AG08395 (cell line): ENCODE measurements at places on chromosomes 3 and 15.

DNA sequence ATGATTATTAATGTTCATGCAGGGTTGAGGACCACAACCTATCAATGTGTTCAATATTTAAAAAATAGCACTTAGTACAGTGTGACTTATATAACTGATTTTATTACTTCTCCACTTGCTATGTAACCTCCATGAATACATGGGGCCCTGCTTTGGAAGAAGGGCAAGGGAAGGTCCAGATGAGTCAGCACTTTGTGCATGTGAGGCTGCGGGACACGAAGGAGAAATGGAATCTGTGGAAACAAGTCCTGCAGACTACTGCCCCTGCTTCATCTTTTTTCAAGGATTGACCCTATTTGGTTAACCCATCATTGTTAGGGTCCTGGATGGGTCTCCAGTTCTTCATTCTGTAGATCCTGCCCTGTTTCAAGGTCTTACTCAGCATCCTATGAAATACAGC is 1.6 kb downstream of the NXPE3 start:
- DNase-seq: peak; percentile 75

DNA sequence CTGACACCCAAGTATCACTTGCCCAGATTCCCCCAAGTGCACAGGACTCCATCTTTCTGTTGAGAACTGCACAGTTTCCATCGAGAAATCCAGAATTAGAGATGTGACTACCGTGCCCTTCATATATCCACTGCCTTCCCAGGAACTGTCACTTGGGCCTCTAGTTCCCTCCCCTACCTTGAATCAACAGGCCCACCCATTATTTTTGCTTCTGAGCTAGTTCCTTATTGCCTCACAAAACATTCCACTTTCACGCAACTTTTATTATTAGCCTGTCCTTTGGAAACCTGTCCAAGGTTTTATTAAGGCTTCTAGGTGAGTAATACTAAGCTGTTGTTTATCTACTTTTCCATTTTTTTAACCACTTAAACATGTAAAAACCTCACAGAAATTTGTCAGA is 17.1 kb upstream of the SLC30A4 start:
- DNase-seq: no peak

GRCh38 chr3:129563850-129564535 is 21.0 kb downstream of the H1-8 start:
- DNase-seq: no peak

DNA sequence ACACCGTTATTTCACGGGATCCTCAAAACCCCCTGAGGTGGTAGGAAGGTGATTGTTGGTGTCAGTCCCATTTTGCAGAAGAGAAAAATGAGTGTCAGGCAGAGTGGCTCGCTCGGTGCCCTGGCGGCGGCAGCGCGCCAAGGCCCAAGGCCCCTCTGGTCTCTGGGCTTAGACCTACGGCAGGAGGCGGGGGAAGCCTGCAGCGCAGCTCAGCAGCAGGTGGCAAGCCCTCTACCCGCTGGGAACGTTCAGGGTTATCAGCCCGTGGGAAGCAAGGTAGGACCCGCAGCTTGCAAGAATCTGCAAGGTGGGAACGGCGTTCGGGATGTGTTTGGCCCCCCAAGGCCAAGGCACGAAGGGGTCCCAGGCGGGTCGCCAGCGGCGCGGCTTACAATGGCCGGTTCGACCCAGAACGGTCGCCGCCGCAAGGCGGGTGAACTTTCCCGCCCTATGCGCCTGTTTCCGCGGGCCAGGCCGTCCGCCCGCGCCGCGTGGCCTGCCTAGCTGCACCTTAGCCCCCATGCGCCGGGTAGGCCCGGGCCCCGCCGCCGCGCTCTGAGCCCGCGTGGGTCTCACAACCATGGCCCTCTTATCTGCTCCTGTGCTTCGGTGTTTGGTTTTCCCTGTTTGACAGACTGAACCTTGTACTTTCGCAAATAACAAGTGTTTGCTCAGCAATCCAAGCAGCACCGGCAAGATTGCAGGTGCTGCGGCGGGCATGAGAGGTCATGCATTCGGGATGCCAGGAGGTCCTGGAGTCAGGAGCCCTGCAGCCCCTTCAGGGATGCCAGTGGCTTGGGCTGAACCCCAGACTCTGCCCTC is 39.7 kb downstream of the CCNL1 start:
- no peak for DNase-seq

- no peak for DNase-seq
Measured at GRCh38 chr3:195526492-195526891, 16.6 kb downstream of the PPP1R2 start.

DNA sequence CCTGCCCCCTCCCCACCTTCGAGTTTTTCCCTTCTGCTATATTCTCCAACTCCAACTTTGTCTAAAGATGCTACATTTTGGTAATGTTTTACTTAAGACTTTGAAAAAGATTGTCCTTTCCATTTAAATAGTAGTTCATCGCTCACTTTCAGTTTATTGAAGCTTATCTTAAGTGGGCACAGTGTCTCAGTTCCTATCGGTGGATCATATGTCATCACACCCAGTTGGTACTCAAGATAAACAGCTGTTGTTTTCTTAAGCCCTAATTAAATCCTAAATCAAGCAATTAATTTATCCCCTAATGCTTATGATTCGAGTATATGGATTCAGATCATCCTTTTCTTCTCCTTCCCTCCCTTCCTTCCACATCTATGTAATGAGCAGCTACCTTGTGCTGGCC is 210.7 kb downstream of the TLE3 start:
- no peak for DNase-seq

GRCh38 chr3:137693791-137694190 is 70.3 kb upstream of the SOX14 start:
- no peak for DNase-seq

GRCh38 chr15:67433495-67434099 is 87.3 kb upstream of the C15orf61 start:
- peak; percentile 80 for DNase-seq

GRCh38 chr3:160001850-160002623 is 13.4 kb downstream of the IL12A start:
- DNase-seq: no peak

- DNase-seq: no peak
Measured at GRCh38 chr3:67361323-67361722, 293.1 kb downstream of the SUCLG2 start.

- no peak for DNase-seq
Measured at GRCh38 chr3:122946185-122946584, 81.4 kb downstream of the SEMA5B start.

GRCh38 chr3:30342318-30343060 is 263.9 kb upstream of the TGFBR2 start:
- DNase-seq: peak; percentile 78

- DNase-seq: no peak
Measured at GRCh38 chr3:87225659-87226058, 1.4 kb upstream of the CHMP2B start.

GRCh38 chr15:31275331-31276262 is 51.0 kb upstream of the KLF13 start:
- no peak for DNase-seq

DNA sequence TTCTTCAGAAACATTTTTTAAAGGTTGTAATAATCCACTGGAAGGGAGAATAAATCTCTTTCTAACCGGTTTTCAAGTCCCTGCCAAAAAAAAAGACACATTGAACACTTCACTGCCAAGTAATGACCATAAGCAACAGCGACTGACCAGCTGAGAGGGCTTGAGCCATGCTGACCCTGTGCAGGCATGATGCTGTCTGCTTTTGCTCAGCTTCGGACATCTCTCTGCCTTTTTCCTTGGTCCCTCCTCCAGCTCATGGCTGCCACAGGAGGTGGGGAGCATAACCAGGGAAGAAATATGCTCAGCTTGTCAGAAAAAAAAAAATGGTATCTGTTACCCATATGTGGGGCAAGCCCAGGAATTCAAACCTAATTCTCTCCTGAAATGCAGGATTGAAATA is 1.5 kb downstream of the IGSF10 start:
- no peak for DNase-seq

DNA sequence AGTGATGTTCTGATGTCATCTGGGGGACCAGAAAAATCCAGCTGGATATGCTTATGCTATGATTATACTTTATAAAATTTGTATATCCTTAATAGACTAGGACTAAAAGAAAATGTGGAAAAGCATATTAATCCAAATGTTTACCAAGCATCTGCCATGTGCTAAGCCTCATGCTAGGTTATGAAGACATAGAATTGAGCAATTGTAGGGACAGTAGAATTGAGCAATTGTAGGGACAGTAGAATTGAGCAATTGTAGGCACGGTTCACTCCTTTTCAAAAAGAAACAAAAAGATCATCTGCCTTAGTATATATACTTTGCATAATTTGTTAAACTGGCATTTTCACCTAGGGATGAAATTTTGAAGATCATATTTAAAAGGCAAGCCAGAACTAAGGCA is 18.3 kb downstream of the ABHD5 start:
- DNase-seq: peak; percentile 33

DNA sequence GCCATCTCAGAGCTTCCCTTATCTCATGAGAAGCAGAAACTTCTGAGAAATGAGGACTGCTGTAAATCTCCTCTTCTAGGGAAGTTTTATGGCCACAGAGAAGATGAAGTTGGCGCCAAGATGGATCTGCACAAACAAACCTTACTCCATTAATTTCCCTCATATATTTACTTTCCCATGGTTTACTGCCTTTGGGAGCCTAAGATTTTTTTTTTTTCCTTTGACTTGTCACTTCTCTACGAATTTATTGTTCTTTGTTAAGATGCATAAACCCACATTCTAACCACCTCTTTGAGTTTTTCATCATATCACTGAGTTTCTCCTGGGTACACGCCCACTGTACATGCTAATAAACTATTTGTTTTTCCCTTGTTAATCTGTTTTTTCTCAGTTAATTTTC is 21.5 kb upstream of the NPTN start:
- DNase-seq: no peak

DNA sequence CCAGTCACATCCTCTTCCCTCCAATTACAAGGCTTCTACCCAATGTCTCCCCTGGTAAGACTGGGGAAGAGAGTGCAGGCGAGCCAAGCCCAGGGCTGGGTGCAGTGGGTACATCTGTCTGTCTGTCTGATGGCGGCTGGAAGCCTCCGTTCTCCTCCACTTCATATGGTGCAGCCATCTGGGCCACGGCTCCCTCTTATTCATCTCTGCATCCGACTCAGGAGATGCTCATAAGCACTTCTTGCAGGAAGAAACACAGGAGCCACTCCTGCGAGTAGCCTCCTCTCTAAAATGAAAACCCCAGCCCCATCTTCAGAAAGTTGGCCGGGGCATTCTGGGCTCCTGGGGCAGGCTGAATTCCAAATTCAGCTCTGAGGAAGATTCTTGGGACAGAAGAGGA is 67.5 kb upstream of the SLC6A6 start:
- DNase-seq: no peak

- no peak for DNase-seq
Measured at GRCh38 chr3:90062631-90063200, 955.3 kb downstream of the EPHA3 start.

DNA sequence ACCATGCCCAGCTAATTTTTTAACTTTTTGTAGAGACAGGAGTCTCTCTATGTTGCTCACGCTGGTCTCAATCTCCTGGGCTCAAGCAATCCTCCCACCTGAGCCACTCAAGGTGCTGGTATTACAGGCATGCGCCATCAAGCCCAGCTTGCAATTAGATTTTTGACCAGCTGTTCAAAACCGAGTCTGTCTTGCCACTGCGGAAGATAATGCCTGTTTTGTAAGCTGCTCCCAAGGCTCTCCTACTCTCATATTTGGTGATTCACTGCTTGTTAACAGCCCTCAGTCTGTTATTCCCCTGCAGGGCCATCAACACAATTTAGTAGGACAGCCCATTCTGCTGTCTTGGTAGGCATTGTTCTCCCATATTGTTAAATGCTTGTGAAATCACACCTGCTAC is 17.8 kb upstream of the MCCC1 start:
- no peak for DNase-seq

DNA sequence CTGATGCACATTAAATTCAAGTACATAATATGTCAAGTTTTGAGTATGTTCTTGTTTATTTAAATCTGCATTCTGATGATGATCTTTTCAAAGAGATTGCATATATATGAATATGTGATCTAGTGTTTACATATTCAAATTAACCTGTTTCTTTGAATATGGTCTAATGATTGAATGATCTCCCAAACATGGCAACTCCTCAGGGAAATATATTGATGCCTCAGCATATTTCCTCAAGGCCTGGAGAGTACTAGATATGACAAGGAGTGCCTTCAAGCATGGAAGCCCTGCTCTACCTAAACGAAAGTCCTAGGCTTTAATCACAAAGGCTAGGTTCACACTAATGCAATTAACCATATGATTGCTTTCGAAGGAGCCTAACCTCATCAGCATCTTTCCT is 532.8 kb downstream of the ZIC1 start:
- DNase-seq: no peak

DNA sequence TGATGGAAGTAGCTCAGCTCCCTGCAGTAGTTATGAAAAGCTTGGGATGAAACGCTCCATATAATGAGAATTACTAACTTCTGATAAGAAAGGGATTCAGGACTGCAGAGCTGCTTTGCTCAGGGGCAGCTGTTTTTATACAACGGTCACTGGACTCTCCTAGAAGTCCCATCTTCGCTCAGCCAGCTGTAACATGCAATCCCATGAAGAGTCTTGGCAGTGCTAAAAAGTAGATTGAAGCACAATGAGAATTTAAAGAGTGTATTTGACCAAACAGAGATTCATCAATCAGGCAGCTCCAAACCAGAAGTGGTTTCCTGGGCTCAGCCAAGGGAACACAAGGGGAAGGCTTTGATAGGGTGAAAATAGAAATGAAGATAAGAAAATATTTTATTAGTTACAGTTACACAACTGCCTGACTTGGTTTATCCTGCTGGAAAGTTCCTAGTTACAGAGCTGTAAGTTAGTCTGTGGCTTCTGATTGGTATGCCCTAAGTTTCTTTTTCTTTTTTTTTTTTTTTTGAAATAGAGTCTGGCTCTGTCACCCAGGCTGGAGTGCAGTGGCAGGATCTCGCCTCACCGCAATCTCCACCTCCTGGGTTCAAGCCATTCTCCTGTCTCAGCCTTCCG is 24.1 kb downstream of the SIDT1 start:
- no peak for DNase-seq

- no peak for DNase-seq
Measured at GRCh38 chr15:54514601-54515000, 536.4 kb downstream of the UNC13C start.

DNA sequence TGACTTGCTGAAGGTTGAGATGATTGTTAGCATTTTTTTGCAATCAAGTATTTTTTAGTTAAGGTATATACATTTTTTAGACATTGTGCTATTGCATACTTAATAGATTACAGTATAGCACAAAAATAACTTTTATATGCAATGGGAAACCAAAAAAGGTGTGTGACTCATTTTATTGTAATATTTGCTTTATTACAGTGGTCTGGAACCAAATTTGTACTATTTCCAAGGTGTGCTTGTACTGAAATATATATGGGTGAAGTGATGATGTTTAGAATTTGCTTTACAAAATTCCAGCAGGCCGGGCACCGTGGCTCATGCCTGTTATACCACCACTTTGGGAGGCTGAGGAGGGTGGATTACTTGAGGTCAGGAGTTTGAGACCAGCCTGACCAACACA is 29.1 kb upstream of the TBC1D23 start:
- no peak for DNase-seq

GRCh38 chr15:73981761-73982221 is 10.3 kb downstream of the STOML1 start:
- DNase-seq: no peak

- no peak for DNase-seq
Measured at GRCh38 chr3:40463579-40463978, 6.4 kb downstream of the RPL14 start.

GRCh38 chr15:51075826-51076523 is 18.7 kb downstream of the TNFAIP8L3 start:
- no peak for DNase-seq

- no peak for DNase-seq
Measured at GRCh38 chr15:71489570-71489969, 320.8 kb upstream of the NR2E3 start.
